ENCODE measurements at places on chromosomes 12 and 14.

DNA sequence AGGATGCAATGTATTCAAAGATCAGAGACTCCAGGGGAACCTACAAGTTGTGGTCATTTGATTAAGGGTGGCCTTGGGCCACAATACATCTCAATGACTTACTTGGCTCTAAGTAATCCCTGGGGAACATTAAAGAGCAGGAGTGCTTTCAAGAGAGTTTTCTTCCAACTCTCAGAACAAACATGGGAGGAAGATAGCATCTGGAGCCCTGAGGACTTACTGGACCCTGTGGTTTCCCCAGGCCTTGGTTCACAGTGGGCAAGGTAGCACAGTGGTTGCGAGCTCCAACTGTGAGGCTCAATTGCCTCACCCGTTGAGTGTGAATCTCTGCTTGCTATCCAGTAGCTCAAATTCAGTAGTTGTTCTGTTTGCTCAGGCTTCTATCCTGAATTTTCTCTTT is 32.4 kb downstream of the STXBP6 start:
- DNase-seq: no peak

- DNase-seq: no peak
These were observed 106.0 kb upstream of the TMTC1 start for GRCh38 chr12:29889737-29890136.

DNA sequence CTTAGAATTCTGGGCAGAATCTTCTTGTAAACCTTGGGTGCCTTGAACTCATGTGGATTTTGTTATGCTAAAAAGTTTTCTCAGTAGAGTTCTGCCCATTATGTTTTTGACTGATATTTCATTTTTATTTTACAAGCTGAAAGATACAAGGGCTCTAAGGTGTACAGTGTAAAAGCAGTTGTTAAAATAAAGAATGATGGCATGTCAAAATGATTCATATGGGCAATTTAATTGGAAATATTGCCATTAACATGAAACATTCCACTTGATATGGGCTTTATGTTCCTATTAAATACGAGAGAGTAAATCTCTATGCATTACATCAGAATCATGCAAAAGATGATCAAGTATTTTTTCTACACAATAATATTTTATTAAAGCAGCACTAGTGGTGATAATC is 295.1 kb upstream of the ATP2B1 start:
- no peak for DNase-seq

DNA sequence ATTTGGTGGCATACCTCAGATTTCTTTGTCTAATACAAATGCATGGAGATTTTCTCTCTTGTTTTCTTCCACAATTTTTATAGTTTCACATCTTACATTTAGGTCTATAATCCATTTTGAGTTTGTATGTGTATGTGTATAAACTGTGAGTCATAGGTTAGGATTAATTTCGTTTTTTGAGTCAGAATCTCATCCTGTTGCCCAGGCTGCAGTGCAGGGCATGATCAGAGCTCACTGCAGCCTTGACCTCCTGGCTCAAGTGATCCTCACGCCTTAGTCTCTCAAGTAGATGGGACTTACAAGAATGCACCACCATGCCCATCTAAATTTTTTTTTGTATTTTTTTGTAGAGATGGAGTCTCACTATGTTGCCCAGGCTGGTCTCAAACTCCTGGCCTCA is 71.6 kb downstream of the OTOGL start:
- DNase-seq: no peak

GRCh38 chr12:43214166-43214565 is 337.8 kb downstream of the ADAMTS20 start:
- no peak for DNase-seq

DNA sequence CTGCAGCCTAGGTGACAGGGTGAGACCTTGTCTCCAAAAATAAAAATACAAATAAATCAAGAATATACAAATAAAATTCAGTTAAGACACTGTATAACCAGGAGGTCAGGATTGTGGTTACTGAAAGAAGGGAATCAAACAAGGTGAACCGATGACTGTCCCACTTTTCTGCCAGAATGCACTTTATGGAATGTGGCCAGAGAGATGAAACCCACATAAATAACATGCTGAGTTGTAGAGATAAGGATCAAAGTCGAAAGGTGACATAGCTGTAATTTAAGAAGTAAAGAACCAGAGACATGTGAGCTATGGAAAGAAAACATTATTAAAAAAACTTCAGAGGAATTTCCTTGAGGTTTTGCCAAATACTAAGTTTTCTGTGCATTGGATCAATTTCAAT is 1098.2 kb upstream of the USP15 start:
- no peak for DNase-seq

- DNase-seq: no peak
These were observed 1477.0 kb upstream of the TMEM132C start for GRCh38 chr12:126789963-126790362.

- DNase-seq: no peak
These were observed 42.9 kb upstream of the KCNA5 start for GRCh38 chr12:5000658-5001385.

GRCh38 chr14:74531467-74531866 is 37.9 kb downstream of the ISCA2 start:
- no peak for DNase-seq

- DNase-seq: no peak
These were observed 88.3 kb upstream of the E2F7 start for GRCh38 chr12:77153706-77154105.

- DNase-seq: no peak
These were observed 796.5 kb downstream of the GALC start for GRCh38 chr14:87196436-87196835.

DNA sequence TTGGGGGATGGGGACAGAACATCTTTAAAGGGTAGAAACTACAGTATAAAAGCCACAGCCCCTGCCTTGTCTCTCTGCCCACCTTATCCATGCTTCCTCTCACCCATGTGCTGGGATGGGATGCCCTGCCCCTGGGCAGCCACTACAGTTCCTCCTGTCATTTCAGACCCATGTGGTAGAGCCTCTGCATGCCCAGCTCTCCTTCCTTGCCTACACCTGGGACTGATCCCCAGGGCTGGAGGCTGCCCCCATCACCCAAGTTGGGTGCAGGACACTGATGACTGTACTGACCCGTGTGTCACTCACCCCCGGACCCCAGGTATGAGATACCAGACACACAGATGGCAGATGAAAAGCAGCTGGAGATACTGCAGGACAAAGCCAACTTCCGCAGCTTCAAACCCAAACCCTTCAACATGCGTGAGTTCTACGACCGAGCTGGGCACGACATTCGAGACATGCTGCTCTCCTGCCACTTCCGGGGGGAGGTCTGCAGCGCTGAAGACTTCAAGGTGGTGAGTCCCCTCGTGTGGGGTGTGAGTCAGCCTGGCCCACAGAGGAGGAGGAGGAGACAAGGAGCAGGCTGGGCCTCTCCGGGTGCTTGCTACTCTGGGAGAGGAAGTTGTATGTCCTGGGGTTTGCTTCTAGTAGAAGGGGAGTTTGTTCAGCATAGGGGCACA is 2.2 kb downstream of the ASIC1 start:
- peak; percentile 20 for DNase-seq

DNA sequence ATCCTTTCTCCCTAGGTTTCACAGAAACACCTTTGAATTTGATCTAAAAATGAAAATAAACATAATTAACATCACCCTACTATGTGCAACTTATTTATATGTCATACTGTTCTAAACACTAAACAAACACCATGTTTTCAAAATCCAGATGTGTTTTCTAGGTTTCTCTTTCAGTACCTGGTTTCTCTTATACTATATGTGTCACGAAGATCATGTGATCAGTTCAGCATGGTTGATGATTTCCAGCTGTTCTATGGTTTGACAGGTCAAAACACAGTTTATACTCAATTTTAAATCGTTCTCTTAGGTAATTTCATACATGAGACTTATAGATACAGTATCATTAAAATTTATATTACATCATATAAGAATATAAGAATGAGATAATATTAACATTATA is 373.1 kb downstream of the SOX5 start:
- DNase-seq: no peak

DNA sequence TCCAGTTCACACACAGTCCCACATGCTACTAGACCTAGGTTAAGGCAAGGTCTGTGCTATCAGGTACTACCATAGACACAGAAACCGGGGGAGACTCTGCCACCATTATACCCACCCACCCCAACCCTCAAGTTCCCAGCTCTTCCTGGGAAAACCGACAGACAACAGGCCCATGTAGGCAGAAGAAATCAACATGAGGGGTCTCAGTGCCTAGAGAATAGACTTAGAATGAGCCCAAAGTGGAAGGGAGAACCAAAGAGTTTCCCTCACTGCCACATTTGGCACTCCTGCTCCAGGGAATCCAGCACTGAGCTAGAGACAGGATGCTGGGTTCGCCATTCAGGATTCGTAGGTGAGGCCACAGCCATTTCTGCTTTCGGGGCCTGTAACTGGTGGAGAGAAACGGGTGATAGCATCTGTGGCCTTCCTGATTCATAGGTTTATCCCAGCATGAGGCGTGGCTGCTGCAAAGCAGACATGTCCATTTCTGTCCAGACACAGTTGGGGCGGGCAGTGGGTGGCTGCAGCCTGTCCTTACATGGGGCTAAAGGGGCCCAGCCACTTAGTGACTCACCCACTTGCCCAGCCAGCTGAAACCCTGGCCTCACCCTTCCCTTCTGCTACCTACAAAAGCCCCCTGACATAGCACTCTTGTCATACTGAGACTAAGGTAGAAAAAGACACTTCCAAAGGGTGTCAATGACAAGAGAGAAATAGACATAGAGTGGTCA is 69.4 kb downstream of the IRF2BPL start:
- DNase-seq: no peak

DNA sequence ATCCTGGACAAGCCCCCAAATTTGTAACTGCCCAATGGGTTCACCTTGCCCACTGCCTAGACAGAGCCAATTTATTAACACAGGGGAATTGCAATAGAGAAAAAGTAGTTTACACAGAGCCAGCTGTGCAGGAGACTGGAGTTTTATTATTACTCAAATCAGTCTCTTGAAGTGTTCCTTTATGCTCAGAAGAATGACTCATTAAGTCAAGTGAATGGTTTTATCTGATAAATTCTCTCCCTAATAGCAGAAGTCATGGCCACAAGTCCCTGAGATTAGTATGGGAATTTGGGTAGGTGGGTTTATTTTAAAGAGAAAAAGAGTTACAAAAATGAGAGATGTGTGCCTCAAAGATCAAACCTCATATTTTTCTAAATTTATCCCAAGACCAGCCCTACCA is 122.8 kb upstream of the NUDT4 start:
- no peak for DNase-seq

DNA sequence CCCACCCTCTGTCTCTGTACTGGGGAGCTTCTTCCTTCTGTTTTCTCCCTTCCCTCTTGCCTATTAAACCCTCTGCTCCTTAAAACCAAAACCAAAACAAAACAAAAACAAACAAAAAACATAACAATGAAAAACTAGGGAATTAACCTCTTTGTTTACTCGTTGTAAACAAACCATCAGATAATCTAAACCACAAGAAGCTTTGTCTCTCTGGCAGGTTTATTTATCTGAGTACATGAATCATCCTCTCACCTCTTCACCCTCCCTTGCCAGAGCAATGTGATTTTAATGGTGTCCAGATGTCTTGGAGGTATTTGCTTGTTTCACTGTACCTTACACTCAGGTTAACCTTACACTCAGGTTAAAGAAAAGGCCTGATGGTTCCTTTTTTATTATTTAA is 66.1 kb downstream of the DYRK2 start:
- no peak for DNase-seq

GRCh38 chr12:132174839-132175490 is 30.7 kb downstream of the NOC4L start:
- no peak for DNase-seq

DNA sequence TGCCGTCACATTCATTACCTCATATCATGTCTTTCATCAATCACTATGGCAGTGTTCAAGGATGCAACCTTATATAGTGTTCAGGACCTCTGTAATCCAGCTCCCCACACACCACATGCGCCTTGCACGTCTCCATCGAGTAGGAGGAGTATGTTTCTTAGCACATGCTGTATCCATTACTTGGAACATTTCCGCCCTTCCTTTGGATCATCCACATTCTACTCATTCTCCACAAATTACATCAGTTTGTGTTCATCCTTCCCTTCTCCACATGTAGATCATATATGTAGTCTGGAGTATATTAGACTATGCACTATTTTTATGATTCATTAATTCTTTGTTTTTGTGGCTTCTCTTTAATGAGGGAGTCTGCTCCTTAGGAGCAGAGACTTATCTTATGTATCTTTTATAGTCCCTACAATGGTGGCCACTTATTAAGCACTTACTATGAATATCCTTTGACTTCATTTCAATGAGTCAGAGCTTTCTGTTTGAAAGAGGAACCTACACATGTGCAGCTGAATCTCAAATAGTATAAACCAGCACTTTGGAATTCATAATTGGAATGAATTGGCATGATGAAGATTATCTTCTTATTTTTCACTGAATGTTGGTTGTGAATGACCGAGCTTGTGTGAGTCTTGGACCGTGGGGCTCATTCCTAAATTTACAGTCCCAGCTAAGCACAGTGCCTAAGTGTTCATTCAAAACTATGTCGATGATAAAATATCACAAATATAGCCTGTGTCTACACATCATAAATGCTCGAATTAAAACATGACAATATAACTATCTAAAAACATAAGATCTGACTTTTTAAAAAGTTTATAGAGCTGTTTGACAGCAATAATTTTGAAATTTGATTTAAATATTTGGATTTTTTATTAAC is 30.2 kb upstream of the NPAS3 start:
- no peak for DNase-seq

- DNase-seq: peak; percentile 47
These were observed 9.3 kb downstream of the PGF start for GRCh38 chr14:74945852-74946658.

- no peak for DNase-seq
These were observed 123.4 kb downstream of the ADGRD1 start for GRCh38 chr12:131076791-131077747.

DNA sequence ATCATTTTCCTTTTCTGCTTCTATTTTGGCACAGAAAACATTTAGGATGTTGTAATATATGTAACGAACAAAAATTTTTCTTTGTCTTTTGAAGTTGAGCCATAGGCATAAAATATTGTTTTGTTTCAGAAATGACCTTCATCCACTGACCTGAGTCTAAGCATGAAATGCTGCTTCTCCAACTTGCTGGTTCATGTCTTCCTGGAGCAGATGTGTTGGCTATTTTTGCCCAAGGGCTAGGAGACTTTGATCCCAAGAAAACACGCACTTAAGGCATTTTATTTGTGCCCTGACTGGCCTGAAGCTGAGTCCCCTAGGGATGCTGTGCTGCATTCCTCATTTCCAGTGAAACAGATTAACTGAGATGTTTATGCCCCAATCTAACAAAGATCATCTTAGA is 27.2 kb upstream of the ALG10B start:
- no peak for DNase-seq

DNA sequence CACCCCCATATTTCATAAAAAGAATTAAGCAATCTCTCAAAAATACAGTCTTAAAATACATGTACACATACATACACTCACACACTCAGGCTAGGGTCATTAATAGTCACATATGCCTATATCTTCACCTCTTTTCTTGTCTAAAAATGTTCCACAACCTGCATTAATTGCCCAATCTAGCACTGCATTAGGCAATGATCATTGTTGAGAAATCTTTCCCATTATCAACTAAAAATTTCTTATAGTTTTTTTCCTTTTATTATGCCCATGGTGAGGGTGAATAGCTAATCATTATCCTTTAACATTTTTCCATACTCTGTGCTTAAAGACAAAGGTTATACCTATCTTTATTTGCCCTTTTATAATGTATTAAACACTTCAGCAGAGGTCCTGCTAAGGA is 38.3 kb downstream of the FSCB start:
- DNase-seq: no peak

GRCh38 chr12:75665216-75665615 is 153.8 kb upstream of the KRR1 start:
- no peak for DNase-seq

All from activated T-helper 1 cell treated with Interleukin-2 at 50 U/mL for 16 hours (primary cell).